ENCODE measurements at places on chromosomes 5 and 9.

DNA sequence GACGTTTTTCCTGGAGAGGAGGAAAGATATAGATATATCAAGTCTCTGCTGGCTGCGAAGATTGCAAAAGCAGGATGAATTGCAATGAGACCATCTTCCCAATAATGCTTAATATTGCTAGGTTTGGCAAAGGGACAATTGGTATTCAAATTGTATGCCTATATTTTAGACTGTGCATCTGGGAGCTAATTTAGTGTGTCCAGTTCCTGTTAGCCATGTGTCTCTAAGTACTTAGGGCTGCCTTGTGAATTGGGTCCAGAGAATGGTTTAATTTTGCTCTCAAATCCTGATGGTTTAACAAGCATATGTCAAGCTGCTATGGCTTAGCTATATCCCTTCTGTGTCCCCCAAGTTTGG lies 97.6 kb upstream of the ZNF366 start:
- no peak for DNase-seq

- DNase-seq: no peak
Measured at GRCh38 chr9:103819936-103820335, 274.2 kb upstream of the SMC2 start.

- DNase-seq: peak; percentile 61
Measured at GRCh38 chr9:18405240-18405639, 68.7 kb upstream of the ADAMTSL1 start.

DNA sequence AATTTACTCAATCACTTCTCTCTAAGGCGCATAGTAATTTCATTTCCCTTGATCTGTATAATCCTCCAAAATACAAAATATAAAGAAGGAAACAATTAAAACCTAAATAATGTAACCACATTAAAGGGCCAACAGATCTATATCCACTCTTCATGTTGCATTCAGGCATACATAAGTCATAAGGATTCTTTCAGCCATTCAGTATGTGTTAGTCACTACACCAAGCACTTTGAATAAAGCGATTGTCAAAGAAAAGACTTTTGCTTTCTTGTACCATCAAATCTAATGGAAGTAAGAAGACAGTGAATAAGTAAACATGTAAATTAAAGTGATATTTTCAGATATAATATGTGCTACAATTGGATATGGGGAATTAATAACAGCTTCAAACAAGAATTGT lies 569.2 kb upstream of the PTPRD start:
- DNase-seq: no peak

- no peak for DNase-seq
Measured at GRCh38 chr9:122912671-122912963, 506 bp downstream of the ZBTB6 start.

- DNase-seq: no peak
Measured at GRCh38 chr9:122228191-122228567, 578 bp downstream of the LHX6 start.

- DNase-seq: no peak
Measured at GRCh38 chr5:82341325-82341724, 63.2 kb upstream of the RPS23 start.

DNA sequence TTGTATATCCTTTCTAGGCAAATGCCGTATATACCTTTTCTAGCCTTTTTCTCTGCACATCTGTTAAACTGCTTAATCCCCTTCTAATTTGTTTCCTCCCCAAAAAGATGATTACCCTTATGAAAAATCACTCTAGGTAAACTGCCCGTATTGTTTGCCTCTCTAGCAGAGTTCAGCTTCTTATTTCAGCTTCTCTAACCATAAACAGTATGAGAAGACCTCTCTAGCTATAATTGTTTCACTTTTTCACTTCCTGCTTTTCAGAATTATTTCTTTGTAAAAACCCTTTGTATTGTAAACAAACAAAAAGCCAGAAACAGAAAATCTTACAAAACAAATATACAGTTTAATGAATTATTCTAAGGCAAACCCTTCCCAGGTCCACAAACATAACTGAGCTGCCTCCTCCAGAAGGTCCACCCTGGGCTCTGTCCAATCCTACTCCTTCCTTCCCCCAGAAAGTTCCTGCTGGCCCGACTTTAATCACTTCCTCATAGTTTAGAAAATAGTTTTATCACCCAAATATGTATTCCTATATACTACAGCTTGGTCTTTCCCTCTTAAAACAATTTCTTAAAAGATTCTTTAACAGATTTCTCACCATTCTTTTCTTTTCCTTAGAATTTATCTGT lies 158.1 kb downstream of the FGF1 start:
- no peak for DNase-seq

DNA sequence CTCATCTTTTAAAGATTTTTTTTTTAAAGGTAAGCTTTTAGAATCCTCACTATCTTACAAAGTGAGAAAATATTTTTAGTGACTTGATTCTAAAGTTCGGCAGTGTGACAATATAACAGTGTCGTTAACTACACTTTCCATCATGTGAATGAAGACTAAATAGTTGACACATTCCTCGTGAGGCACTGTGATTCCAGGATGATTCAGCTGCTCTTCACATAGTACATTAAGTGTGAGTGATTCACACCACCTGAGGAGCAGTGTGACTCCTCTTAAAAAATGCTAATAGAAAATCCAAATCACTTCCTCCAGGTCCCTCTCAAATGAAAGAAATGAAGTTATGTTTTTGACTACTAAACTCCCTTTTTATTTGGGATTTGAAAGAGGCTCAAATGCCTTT lies 589.5 kb downstream of the GABRG2 start:
- no peak for DNase-seq

DNA sequence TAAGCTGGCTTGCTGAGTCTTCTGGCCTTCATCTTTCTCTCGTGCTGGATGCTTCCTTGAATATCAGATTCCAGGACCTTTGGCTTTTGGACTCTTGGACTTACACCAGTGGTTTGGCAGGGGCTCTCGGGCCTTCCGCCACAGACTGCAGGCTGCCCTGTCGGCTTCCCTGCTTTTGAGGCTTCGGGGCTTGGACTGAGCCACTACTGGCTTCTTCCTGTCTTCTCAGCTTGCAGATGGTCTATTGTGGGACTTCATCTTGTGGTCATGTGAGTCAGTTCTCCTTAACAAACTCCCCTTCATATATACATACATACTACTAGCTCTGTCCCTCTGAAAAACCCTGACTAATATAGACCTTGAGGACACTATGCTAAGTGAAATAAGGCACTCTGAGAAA lies 78.3 kb upstream of the SSBP2 start:
- no peak for DNase-seq

DNA sequence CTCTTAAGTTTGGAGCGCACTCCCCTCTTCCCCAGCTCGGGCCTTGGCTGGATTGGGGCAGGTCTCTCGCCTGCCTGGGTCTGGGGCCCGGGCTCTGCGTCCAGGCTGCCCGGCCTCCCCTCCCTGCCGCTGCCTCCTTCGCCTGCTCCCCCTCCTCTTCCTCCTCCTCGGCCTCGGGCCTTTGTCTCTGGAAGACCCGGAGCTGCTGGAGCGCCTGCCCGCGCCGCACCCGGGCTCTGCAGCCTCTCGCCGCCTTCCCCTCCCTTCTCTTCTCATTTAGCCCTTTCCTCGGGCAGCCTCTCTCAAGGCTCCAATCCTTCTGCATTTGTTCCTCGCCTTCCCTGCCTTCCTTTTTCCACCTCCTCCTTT lies 218.5 kb downstream of the C9orf50 start:
- DNase-seq: no peak

DNA sequence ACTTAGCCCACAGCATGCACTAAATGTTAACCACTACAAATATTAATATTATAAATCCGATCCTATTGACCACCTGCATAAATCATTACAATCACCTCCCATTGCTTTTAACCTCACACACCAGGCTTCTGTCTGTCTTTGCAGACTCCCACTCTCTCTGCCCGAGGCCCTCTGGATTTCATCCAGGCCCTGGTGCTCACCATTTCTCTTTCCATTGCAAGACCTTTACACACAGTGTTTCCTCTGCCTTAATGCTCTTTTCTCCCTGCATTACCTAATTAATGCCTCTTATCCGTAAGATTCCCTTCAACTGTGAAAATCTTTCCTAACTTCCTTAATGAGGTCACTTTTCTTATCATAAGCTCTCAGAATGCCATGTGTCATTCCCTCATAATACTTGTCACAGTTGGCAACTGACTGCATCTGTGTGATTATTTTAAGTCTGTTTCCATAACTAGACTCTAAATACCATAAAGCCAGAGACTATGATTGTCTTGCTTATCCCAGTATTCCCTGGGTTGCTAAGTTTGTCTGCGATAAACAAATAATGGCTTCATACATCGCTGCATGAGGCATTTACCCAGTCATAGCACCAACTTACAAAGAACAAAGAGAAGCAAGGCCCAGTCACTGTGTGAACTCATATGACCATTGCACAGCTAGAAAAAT lies 155.1 kb downstream of the CCDC192 start:
- no peak for DNase-seq

GRCh38 chr9:70081120-70081495 lies 37.5 kb downstream of the MAMDC2 start:
- peak; percentile 15 for DNase-seq

GRCh38 chr5:81800797-81801196 lies 49.9 kb upstream of the SSBP2 start:
- DNase-seq: peak; percentile 15

DNA sequence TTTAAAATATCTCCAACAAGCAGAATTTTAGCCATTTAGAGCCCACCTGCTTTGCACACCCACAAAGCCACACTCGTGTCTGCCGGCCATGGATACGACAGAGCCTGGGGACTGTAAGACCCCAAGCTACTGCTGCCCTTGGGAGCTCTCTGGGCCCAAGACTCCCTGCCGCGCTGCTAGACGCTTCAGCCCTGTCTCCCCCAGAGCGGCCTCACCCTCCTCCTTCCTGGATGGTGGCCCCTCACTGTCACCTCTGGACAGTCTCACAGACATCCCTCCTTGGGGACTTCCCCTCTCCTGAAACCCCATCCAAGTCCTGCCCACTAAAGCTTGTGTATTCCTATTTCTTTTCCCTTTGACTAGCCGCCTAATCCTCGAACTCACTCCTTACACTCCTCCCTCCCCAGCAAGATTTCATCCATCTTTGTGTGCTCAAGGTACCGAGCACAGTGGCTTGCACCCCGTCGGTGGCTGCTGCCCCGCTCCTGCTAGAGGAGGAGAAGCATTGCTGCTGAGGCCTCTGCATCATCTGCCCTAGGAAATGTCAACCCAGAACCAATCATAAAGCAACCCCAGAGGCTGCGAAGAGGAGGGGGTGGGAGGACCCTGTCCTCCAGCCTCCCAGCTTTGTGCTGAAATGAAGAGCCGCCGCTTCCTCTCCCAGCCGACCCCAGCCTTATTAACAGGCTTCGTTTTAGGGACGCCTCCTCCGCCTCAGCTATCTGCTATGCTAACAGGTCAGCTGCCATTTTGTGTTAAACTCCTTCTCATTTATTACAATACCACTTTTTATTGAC lies 71.2 kb downstream of the CFAP77 start:
- DNase-seq: no peak

- DNase-seq: peak; percentile 96
Measured at GRCh38 chr9:6938447-6938846, 180.7 kb downstream of the KDM4C start.

- DNase-seq: no peak
Measured at GRCh38 chr5:136186796-136187195, 6.2 kb downstream of the SMIM32 start.

GRCh38 chr5:23484096-23484495 lies 23.3 kb upstream of the PRDM9 start:
- DNase-seq: no peak

DNA sequence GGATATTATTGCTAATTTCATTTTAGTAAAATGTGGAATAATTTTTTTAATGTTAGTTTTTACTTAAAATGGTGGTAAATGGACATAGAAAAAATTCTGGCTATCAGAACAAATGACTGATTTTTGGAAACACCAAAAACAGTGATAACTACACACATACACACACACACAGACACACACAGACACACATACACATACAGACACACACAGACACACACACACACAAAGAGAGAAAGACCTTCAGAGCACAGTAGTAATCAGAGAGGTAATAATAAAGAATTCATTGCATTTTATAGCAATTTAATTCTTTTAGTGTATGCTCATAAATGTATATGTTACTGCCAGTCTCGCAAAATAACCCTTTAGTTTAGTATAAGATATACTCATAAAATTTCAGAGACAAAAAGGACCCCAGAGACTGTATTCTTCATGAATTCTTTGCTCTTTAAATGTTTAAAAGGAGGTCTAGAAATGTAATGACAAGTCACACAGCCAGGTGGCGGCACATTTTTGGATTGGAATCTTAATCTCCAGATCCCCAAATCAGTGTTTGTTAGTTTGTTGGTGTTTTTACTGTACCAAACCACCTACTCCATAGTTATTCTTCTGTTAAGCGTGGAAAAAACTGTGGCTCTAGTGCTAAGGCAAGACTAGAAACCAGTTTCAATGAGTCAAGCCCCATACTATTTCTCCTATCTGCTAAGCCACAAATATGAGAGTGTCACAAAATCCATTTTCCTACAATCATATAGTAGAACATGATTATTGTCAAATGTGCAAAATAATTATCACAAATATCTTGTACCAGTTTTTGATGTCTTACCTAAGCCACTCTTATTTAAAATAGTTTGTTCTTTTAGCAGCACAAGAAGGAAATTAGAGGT lies 109.9 kb downstream of the EDIL3 start:
- peak; percentile 39 for DNase-seq
